Astrocyte (in vitro differentiated cells and primary cell): ENCODE measurements at places on chromosomes 5 and 9. TPM values are rescaled to one million over a fixed set of nuclear protein-coding genes. Genes with fewer than 3 reads are reported as not detected.
A peak's percentile ranks its signal among the peaks of the same experiment; 100 is the strongest.

DNA sequence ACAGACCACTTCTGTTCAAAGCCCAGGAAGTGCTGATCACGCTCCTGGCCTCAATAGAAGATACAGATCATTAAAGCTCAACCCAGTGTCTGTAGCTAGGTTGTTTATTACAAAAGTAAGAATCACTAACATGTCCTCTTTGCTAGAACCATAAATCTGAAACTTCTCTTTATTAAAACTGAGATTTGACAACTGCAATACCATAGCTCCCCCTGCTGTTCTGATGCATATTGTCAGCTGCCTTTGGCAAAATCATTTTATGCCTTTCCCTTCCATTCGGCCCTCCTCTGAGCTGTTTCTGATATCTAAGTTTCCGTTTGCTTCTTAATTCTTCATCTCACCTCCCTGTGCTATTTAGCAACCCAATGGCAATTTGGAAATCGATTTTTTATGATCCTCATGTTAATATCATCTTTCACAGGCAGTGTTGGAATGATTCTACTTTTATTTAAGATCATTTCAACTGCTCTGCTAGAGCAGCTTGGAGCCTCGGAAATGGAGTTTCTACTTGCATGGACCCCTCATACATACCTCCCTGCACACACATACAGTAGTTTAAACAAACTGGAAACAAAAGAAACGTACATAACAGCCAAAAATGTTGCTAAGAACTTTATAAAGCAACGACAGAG, 998.8 kb downstream of the MAT2B start:
- H3K36me3 ChIP-seq = no peaks in the 10 kb centered on the region
- no peak overlapping the region for H3K4me3 ChIP-seq
- no peaks in the 10 kb centered on the region for H3K4me1 ChIP-seq
- H3K27me3 ChIP-seq = no peaks in the 10 kb centered on the region
- peak; percentile 30 for DNase-seq

DNA sequence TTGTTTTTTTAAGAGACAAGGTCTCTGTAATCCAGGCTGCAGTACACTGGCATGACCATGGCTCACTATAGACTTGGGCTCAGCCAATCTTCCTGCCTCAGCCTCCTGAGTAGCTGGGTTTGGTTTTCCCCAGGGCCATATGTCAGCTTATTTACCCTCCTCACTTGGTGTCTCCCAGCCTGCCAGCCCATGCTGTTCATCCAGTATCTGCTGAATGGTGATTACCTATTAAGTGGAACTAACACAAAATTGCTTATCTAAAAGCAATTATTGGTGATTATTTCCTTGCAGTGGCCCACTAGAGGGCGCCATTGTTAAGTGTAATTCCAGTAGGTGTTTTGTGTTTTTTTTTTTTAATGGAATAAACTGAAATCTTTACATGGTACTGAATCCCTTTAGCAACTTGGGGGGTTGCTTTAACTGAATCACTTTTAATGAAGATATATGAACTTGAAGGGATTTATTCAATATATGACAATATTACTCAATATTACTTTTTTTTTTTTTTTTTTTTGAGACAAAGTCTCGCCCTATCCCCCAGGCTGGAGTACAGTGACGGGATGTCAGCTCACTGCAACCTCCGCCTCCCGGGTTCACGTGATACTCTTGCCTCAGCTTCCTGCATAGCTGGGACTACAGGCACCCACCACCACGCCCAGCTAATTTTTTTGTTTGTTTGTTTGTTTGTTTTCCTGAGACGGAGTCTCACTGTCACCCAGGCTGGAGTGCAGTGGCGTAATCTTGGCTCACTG, 13.8 kb downstream of the EXOSC2 start:
- H3K27me3 ChIP-seq = no peaks in the 10 kb centered on the region
- no peak overlapping the region for H3K27ac ChIP-seq
- no peak overlapping the region for H3K4me3 ChIP-seq
- peaks cover 23% of the 10 kb centered on the region for H3K36me3 ChIP-seq

DNA sequence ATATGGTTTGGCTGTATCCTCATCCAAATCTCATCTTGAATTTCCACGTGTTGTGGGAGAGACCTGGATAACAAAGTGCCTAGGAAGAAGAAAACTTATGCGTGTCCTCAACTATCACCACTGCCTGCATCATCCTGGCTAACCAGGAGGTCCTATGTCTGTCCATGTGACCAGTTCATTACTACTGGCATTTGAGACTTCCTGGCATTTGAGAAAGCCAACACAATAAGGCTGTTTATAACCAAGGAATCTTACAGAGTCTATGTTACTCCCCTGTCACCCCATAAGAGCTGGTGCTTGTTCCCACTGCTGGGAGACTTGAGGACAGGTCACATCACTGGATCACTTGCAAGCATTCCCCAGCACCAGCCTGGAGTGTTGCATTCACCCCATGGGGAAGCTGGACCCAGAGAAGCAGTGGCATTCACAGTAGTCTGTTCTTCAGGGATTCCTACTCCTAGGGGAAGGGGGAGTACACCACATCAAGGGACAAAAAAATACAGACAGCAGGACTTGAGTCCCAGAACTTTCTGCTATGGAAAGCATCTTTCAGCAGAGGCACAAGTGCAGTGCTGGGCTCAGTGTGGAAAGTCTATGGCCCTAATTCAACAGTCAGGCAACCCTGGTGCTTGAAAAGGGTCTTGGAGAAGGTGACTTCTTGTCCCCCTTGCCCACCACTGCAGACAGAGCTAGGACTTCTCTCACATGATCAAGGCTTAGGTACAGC, 717.1 kb downstream of the SEMA5A start:
- H3K4me3 ChIP-seq = no peak overlapping the region
- DNase-seq = peak; percentile 25
- peak overlapping the region; percentile 88 for H3K27ac ChIP-seq
- H3K27me3 ChIP-seq = no peaks in the 10 kb centered on the region

CTNND2 gene
- total RNA-seq = 3.1 and 4.5 TPM in 2 replicates

ENTPD2 gene
- 0.14 and 0.55 TPM in 2 replicates for total RNA-seq

DNA sequence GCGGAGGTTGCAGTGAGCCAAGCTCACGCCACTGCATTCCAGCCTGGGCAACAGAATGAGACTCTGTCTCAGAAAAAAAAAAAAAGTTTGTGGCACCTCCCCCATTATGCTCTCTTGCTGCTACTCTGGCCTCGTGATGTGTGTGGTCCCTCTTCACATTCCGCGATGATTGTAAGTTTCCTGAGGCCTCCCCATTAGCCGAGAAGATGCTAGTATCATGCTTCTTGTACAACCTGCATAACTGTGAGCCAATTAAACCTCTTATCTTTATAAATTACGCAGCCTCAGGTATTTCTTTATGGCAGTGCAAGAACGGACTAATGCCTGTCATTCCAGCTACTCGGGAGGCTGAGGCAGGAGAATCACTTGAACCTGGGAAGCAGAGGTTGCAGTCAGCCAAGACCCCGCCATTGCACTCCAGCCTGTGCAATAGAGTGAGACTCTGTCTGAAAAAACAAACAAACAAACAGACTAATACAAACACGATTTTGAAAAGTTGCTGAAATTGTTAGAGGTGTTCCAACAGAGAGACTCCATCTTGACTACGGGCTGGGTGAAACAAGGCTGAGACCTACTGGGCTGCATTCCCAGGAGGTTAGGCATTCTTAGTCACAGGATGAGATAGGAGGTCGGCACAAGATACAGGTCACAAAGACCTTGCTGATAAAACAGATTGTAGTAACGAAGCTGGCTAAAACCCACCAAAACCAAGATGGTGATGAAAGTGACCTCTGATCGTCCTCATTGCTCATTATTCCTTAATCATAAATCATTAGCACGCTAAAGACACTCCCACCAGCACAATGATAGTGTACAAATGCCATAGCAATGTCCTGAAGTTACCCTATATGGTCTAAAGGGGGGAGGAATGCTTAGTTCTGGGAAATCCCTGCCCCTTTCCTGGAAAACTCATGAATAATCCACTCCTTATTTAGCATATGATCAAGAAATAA, 8.3 kb upstream of the AFF4 start:
- peaks cover 8% of the 10 kb centered on the region for H3K4me1 ChIP-seq
- peak overlapping the region; percentile 2 for H3K4me3 ChIP-seq
- DNase-seq = peak; percentile 45
- H3K27me3 ChIP-seq = no peaks in the 10 kb centered on the region
- no peak overlapping the region for H3K27ac ChIP-seq

GRCh38 chr5:88236866-88237642, 31.6 kb downstream of the TMEM161B start:
- peak; percentile 48 for DNase-seq
- H3K27me3 ChIP-seq = no peaks in the 10 kb centered on the region
- no peak overlapping the region for H3K4me3 ChIP-seq
- no peak overlapping the region for H3K27ac ChIP-seq
- no peaks in the 10 kb centered on the region for H3K4me1 ChIP-seq

GRCh38 chr5:33336891-33337636, 103.7 kb upstream of the TARS1 start:
- H3K27me3 ChIP-seq = no peaks in the 10 kb centered on the region
- H3K36me3 ChIP-seq = no peaks in the 10 kb centered on the region
- H3K27ac ChIP-seq = no peak overlapping the region

DNA sequence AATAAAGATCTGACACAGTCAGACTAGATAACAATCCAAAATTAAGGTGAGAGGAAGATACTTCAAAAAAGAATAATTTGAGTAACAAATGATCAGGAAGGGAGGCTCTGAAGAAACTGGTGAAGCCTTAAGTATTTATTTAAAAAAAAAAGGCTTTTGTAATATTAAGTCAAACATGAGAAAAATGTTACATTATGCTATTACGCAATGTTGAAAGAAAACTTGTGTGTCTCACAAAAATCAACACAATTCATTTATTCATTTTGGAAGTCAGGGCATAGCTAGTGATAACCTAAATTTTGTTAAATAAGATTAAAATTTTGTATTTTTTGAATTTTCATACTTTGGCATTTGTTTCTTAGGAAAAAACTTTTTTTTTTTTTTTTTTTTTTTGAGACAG, 28.2 kb downstream of the WDR41 start:
- no peaks in the 10 kb centered on the region for H3K27me3 ChIP-seq
- peaks cover 4% of the 10 kb centered on the region for H3K36me3 ChIP-seq
- no peak for DNase-seq

DNA sequence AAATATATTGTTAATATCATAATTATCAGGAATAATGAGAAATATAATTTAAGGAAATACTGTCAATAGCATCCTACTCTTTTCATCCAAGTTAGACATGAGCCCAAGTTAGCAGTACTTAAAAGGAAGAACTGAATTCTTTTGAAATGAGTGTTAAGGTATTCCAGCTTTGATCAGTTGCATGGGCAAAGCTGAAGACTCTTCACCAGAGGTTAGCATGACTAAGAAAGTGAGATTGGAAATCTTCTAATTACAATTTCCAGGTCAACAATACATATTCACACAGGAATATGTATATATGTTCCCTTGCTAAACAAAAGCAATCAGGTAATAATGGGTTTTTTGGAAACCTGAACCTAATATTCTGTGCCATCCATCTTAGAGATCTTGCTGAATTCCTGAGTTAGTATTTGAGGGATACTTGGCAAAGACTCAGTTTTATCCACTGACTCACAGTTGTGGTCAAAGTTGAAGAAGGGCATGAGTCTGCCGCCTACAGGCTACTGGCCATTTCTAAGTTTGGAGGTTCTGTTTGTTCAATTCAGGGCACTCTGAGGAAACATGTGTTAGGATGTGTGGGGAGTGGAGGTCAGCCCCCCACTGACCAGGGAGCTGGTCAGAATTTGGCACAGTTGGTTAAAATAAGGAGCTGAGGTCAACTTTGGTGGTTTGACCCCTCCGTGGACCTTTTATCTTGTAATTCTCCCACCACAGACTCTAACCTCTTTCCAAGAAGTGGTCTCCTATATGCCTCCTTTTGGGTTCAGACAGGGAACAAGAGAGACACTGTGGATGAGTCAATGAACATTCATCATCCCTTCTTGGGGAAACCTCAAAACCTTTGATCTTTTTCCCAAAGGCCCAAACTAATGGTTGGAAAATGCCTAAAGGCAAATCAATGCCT, 118.3 kb downstream of the PIK3R1 start:
- no peak overlapping the region for H3K4me3 ChIP-seq
- DNase-seq = peak; percentile 94
- H3K27me3 ChIP-seq = no peaks in the 10 kb centered on the region
- peak overlapping the region; percentile 77 for H3K27ac ChIP-seq
- H3K36me3 ChIP-seq = no peaks in the 10 kb centered on the region

GRCh38 chr5:159393854-159394274, 63.6 kb upstream of the IL12B start:
- no peak for DNase-seq
- no peak overlapping the region for H3K4me3 ChIP-seq
- no peaks in the 10 kb centered on the region for H3K36me3 ChIP-seq
- H3K4me1 ChIP-seq = no peaks in the 10 kb centered on the region

DNA sequence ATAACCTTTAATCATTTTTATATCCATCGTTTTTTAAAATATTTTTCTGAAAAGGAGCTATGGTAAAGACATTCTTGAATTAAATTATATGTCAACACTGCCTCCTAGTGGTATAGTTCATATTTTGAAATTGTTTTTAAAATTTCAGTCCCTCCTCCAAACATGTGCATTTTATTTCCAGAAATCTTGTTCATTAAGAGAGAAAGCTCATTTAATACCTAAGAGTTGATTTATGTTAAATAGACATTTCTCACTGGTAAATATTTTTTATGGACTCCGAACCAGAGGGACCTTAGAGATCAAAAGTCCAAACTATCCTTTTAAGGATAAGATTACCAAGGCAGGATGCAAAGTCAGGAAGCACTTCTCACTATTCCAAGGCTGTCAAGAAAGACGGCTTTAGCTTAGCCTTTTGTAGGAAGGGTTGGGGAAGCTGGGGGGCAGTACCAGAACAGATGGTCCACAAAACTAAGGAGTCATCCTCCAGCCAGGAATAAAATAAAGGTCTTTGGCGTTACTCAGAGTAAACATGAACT, 21.6 kb downstream of the BHMT start:
- H3K27me3 ChIP-seq = no peaks in the 10 kb centered on the region
- DNase-seq = peak; percentile 8
- peak overlapping the region; percentile 46 for H3K4me3 ChIP-seq
- H3K4me1 ChIP-seq = peaks cover 4% of the 10 kb centered on the region
- no peak overlapping the region for H3K27ac ChIP-seq

GRCh38 chr5:127596501-127596900, 52.4 kb upstream of the CTXN3 start:
- no peak overlapping the region for H3K4me3 ChIP-seq
- H3K4me1 ChIP-seq = no peaks in the 10 kb centered on the region
- H3K36me3 ChIP-seq = no peaks in the 10 kb centered on the region
- DNase-seq = no peak
- no peak overlapping the region for H3K27ac ChIP-seq

DNA sequence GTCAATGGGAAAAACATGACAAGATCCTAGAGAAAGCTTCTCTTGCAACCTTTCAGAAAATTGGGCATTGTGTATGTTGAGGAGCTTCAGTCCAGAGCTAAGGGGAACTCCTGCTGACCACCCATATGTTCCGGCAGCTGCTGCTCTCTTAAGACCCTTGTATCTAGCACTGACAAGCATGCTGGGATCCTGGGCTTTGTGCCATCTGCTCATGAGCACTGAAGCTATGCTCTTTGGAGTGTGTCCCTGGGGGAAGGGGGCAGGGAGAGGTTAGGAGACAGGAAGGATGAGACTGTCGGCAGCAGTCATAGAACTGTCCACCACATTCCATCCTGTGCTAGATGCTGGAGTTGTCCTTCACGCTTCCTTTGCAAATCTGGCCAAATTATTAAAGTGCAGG, 109.3 kb downstream of the JAKMIP2 start:
- no peak for DNase-seq
- H3K4me3 ChIP-seq = no peak overlapping the region
- no peaks in the 10 kb centered on the region for H3K36me3 ChIP-seq

GRCh38 chr5:44356231-44356630, 33.0 kb downstream of the FGF10 start:
- H3K4me3 ChIP-seq = no peak overlapping the region
- no peaks in the 10 kb centered on the region for H3K4me1 ChIP-seq
- no peak for DNase-seq
- no peaks in the 10 kb centered on the region for H3K27me3 ChIP-seq
- no peaks in the 10 kb centered on the region for H3K36me3 ChIP-seq
- H3K27ac ChIP-seq = no peak overlapping the region
